ENCODE measurements at places on chromosomes 12 and 14. TPM values are rescaled to one million over a fixed set of nuclear protein-coding genes. Genes with fewer than 3 reads are reported as not detected.

GRCh38 chr12:32586390-32586789, 92.7 kb upstream of the DNM1L start:
- no peak for DNase-seq

- no peak for DNase-seq
Measured at GRCh38 chr14:66974397-66975025, 214.7 kb upstream of the GARIN2 start.

GRCh38 chr14:58243790-58244555, 670 bp upstream of the PSMA3 start:
- peak; percentile 32 for DNase-seq

DNA sequence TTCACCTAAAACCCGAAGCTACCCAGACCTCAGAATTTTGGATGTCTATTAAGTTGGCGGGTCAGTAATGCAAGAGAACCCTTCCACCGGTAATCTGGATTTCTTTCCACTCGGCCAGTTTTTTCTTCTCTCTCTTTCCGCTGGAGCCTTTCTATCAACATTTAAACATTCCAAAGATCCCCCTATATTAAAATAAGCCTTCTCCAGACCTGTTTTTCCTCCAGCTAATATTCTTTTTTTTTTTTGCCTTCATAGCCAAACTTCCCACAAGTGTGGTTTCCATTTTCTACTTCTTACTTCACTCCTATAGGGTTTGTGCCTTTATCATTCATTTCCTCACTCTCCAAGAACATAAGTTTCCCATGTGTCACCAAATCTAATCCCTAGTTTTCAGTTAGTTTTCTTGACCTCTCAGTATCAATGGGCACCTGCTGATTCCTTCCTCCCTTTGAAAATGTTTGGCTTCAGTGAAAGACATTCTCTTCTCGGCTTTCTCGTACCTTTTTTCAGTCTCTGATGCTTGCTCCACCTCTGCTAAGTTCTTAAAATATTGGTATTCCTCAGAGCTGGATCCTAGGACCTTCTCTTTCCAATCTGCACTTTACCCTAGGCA, 583 bp upstream of the SDR39U1 start:
- DNase-seq, result no peak

Gene LGALS3
- total RNA-seq, result 386 TPM

Gene TNFRSF1A
- 140 TPM for total RNA-seq

- no peak for DNase-seq
Measured at GRCh38 chr14:103916636-103917262, 11.5 kb upstream of the TDRD9 start.

Gene FAM186B
- 0.20 TPM for total RNA-seq

DNA sequence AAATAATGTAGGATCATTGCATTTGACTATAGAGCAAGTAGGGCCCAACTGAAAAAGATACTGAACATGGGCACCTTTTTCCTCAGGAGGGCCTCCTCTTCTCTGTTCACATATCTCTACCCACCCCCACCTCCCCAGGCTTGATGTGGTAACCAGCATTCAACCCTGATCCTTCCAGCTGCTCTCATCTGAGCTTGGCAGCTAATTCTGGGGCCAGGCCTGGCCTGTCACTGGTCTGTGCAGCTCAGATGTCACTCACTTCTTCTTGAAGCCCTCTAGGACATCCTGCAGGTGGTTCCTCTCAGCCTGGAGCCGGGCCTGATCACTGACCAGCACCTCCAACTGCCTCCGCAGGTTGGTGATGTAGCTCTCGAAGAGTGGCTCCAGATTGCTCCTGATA, 2.1 kb downstream of the KRT84 start:
- DNase-seq, result no peak

All from upper lobe of left lung (tissue), 6 donors.